ENCODE measurements at places on chromosomes 7 and 10.

- no peak for DNase-seq
Observed at GRCh38 chr10:123478116-123478515, 188.0 kb upstream of the GPR26 start.

DNA sequence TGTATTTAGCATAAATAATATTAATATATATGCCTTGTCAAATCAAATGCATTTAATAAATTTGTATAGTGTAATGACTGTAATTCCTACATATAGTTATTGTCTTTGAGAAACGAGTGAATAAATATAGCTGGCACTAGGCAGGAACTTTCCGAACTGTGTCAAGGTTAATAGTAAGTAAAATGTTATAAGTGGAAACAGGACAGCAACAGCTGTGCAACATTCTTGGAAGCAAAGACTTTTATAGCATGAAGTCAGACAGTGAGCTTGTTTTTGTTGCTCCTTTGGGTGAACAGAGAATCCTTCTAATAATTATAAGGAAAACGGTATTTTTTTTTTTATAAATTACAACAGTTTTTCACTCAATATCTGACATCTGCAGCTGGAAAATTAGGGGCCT lies 14.0 kb upstream of the EXOC6 start:
- DNase-seq, result no peak

GRCh38 chr7:127557803-127558202 lies 27.6 kb downstream of the GCC1 start:
- no peak for DNase-seq

DNA sequence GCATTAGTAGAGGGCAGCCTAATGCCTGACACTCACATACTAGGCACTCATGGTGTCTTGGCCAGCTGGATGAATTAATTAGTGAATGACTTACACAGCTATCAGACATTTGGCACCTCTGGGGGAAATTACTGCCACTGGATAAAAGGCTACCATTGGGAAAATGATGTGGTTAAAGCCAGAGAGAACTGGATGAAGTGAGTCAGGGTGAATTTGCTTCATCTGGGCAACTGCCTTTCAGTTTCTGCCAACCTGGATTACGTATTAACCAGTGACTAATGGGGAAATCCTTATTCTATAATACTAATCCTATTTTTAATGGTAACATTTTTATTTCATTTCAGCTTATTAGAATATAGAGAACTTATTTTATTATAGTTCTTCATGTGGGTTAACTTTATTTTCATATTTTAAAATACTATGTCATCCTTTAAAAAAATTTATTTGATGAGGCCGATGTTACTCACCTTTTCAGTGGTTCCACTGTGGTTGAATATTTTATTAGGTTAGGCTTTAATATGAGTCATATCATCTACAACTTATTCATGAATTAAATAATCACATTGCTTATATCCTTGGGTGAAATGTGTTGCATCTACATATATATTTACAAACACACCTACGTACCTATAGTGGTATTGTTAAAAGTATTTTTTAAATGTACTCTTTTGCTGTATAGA lies 85.6 kb upstream of the CAPZA2 start:
- DNase-seq, result no peak

- no peak for DNase-seq
Observed at GRCh38 chr7:25122373-25122772, 2.7 kb downstream of the CYCS start.

GRCh38 chr7:129166745-129167144 lies 21.7 kb upstream of the SMO start:
- no peak for DNase-seq

GRCh38 chr10:120506674-120507073 lies 49.6 kb downstream of the PLPP4 start:
- DNase-seq, result no peak

- DNase-seq, result no peak
Observed at GRCh38 chr7:39045231-39045630, 67.5 kb downstream of the POU6F2 start.

- no peak for DNase-seq
Observed at GRCh38 chr7:140571538-140572122, 69.0 kb downstream of the DENND2A start.

All from stimulated activated CD4-positive, alpha-beta T cell treated with anti-CD3 and anti-CD28 coated beads, Interleukin-1b, Interleukin-23, amount 100 ng/mL, for 1 hour (primary cell).